ENCODE measurements at places on chromosomes 7 and 10.
A peak's percentile ranks its signal among the peaks of the same experiment; 100 is the strongest.

DNA sequence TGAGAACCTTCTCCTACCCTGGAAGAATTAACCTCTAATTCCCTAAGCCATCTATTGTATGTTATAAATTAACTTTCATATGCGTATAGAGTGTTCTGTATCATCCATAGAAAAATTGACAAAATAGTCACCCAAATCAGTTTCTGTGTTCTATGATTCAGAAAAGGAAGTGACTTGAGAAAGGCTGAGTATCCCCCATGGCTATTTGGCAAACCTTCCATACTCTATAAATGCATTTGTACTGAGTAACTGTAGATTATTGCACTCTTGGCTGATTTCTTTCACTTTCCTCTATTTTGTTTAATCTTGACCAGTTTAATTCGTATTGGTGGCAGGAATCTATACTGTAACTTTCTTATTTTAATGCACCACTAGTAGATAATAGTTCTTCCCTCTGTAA lies 182.2 kb downstream of the HTR7 start:
- H3K36me3 ChIP-seq = no peaks in the 10 kb centered on the region
- H3K27ac ChIP-seq = peak overlapping the region; percentile 65
- peaks cover 22% of the 10 kb centered on the region for H3K4me1 ChIP-seq
- DNase-seq = peak; percentile 80

DNA sequence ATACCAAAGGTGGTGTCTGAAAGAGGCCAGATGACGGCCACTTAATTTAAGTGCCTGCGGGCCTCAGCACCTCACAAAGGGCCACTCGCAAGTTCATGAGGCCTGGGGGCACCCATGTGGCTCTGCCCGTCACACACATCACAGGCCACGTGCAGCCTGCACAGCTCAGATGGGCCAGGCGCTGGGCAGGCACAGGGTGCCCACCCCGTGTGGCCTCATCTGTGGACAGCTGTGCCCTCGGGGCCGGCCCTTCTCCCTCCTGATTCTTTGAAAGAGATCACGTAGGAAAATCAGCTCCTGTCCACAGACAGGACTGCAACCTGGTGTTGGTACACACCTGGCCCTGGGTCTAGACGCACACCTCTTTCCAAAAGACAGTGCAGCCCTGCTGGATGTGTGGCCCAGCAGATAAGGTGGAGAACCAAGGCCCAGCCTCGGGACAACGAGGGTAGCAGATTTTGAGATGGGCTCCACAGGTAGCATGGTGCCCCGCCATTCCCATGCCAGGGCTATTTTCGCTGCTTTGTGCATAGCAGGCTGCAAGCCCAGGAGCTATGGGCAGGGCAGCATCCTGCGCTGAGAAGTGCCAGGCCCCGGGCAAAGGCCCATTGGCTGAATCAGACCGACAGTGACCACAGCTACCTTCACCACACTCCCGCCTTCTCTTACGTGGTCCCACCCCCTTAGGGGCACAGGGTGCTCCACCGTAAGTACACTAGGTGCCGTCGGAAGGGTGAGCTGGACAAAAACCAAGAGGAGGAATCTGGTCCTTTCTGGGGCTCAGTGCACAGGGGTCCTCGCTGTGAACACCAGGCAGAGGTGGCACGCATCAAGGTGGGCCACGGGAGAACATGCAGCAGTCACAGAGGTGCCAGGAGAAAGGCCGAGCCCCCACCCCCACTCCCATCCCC lies 124.5 kb downstream of the EBF3 start:
- no peak for DNase-seq
- H3K27ac ChIP-seq = no peak overlapping the region
- no peaks in the 10 kb centered on the region for H3K4me1 ChIP-seq
- no peak overlapping the region for H3K4me3 ChIP-seq
- H3K27me3 ChIP-seq = no peaks in the 10 kb centered on the region

- H3K4me3 ChIP-seq = no peak overlapping the region
- no peaks in the 10 kb centered on the region for H3K27me3 ChIP-seq
- H3K36me3 ChIP-seq = peaks cover 95% of the 10 kb centered on the region
- DNase-seq = no peak
- peaks cover 6% of the 10 kb centered on the region for H3K4me1 ChIP-seq
Observed at GRCh38 chr10:32929634-32930033, 28.4 kb downstream of the ITGB1 start.

GRCh38 chr7:117281562-117281961 lies 41.3 kb downstream of the WNT2 start:
- peak; percentile 30 for DNase-seq
- H3K4me3 ChIP-seq = no peak overlapping the region
- H3K4me1 ChIP-seq = peaks cover 41% of the 10 kb centered on the region
- H3K27me3 ChIP-seq = no peaks in the 10 kb centered on the region
- H3K27ac ChIP-seq = no peak overlapping the region

DNA sequence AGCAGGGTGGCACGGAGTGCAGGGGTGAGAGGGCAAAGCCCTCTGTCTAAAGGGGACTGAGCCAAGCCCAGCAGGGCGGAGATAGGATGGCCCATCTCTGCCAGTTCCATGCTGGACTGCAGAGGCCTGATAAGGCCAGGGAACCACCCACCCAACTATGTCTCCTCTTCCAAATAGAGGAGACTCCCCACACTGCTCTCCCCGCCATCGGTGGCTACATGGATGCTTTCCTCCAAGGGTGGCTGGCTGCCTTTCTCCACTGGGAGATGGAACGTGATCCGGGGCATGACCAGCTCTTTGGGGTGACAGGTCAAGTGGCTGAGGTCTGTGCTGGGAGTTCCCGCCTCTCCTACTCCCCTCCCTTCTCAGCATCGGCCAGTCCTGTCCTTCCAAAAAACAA lies 58.1 kb upstream of the MXI1 start:
- H3K36me3 ChIP-seq = no peaks in the 10 kb centered on the region
- H3K27me3 ChIP-seq = peaks cover 9% of the 10 kb centered on the region
- no peak overlapping the region for H3K4me3 ChIP-seq

- DNase-seq = no peak
- H3K27ac ChIP-seq = no peak overlapping the region
- no peaks in the 10 kb centered on the region for H3K4me1 ChIP-seq
- no peak overlapping the region for H3K4me3 ChIP-seq
- H3K27me3 ChIP-seq = no peaks in the 10 kb centered on the region
- peaks cover 19% of the 10 kb centered on the region for H3K36me3 ChIP-seq
Observed at GRCh38 chr10:26525586-26525985, 87.4 kb downstream of the APBB1IP start.

DNA sequence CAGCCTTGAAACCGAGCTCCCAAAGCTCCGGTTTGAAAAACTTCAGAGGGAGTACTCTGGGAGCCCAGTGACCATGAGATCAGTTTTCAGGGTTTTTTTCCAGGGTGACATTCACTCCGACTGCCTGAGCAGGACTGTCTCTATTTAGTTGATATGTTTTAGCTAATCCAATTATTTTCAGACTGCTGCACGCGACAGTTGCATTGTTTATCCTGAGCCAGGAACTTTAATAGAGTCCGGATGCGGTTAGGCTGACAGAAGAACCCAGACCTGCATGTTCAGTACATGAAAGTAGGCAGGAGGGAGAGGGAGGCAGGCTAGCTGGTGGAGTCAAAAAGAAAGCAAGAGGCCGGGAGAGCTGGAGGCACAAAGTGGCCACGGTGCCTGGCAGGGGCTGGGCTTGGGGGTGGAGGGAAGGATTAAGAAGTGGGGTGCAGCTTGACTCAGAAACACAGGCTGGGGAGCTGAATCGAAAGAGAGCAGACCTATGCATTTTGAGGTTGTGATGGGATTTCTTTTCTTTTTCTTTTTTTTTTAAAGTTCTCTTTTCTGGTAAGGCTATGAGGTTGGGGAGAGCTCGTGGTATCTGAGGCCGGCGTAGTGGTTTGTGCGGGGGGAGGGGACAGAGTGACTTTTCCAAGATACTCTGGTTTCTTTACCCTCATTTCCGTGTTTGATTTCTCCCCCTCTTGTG lies 5.7 kb downstream of the GATA3 start:
- H3K4me3 ChIP-seq = no peak overlapping the region
- peak; percentile 27 for DNase-seq

DNA sequence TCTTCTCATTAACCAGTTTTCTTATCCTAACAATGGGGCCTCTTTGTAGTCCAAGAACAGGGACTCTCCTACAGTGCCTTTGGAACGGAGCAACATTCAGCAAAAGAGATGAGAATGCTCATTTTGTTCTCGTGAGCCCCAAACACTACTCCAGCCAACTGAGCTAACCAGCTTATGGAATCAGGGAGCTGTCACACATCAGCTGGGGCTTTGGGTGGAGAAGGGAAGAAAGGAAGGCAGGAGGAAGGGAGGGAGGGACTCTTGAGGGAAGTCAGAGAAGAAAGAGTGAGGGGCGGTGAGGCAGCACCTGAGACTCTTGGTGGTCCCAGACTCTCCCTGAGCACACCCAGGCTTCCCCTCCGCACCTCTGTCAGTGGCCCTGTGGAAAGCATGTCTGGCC lies 123.1 kb downstream of the CLEC2L start:
- no peak overlapping the region for H3K4me3 ChIP-seq
- H3K27ac ChIP-seq = no peak overlapping the region
- no peak for DNase-seq
- H3K4me1 ChIP-seq = no peaks in the 10 kb centered on the region
- no peaks in the 10 kb centered on the region for H3K36me3 ChIP-seq

DNA sequence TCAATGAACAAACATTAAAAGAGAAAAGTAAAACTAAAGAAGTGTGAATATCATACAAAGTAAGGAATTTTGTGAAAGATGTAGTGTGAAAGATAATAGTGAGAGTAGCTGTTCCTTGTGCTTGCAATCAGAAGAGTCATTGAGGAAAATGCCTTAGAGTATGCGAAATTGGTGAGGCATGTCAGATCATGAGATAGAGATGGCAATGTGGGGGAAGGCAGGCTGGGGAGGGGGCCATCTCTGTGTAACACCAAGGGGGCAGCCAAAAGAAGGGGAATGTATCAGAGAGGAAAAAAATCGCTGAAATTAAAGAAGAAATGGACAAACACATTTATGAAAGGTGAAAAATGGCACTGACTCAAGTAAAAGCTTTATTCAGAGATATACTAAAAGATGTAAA lies 19.6 kb upstream of the PRKAR2B start:
- no peak overlapping the region for H3K4me3 ChIP-seq
- H3K27me3 ChIP-seq = no peaks in the 10 kb centered on the region
- no peak overlapping the region for H3K27ac ChIP-seq
- H3K36me3 ChIP-seq = no peaks in the 10 kb centered on the region
- H3K4me1 ChIP-seq = no peaks in the 10 kb centered on the region

- no peaks in the 10 kb centered on the region for H3K27me3 ChIP-seq
- peaks cover 19% of the 10 kb centered on the region for H3K36me3 ChIP-seq
- H3K4me3 ChIP-seq = no peak overlapping the region
- DNase-seq = no peak
- H3K27ac ChIP-seq = no peak overlapping the region
Observed at GRCh38 chr10:26528715-26529393, 90.7 kb downstream of the APBB1IP start.

- H3K27me3 ChIP-seq = no peaks in the 10 kb centered on the region
- peaks cover 13% of the 10 kb centered on the region for H3K4me1 ChIP-seq
- H3K27ac ChIP-seq = peak overlapping the region; percentile 63
- peak overlapping the region; percentile 84 for H3K4me3 ChIP-seq
- peaks cover 15% of the 10 kb centered on the region for H3K36me3 ChIP-seq
Observed at GRCh38 chr10:98446151-98446660, 529 bp downstream of the HPS1 start.

DNA sequence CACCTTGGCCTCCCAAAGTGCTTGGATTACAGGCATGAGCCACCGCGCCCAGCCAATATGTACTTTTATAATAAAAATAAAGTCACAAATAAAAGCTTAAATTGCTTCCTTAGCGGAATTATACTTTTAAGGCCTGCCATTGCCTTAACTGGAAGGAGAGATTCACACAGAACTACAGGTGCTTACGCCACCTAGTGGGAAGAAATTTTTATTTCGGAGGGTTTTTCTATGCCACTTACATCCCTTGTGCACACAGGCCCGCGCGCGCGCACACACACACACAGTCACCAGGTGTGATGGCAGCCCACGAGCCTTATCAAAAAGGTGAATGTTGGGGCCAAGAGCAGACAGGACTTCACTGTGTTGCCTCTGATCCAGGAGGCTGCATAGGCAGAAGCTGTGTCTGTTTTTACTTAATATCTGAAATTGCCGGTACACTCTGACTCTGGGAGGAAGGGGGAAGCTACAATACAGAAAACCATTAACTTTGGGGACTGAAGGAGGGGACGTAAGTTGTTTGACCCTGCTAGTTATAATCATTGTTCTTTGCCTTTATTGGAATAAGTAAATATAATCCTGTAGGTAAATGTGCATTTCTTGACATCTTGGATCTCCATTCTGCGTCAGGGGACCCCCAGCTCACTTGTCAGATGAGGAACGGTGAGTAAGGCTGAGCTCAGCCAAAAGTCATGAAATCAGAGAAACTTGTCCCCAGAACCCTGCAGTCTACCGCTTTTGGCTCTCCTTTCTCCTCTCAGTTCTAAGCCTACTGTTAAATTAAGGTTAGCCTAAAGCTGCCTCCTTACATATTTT lies 87.1 kb downstream of the SLC16A9 start:
- no peak overlapping the region for H3K4me3 ChIP-seq
- H3K4me1 ChIP-seq = no peaks in the 10 kb centered on the region
- 0 out of 2 replicates have a peak, but pooled peaks cover 3% of the 10 kb centered on the region for H3K27me3 ChIP-seq
- peak; percentile 60 for DNase-seq
- H3K27ac ChIP-seq = no peak overlapping the region

Data from GM23248 (cell line).